ENCODE measurements at places on chromosomes 12 and 14. TPM values are rescaled to one million over a fixed set of nuclear protein-coding genes. Genes with fewer than 3 reads are reported as not detected.

- DNase-seq, result no peak
These were observed 10.4 kb downstream of the SAV1 start for GRCh38 chr14:50657753-50658152.

DNA sequence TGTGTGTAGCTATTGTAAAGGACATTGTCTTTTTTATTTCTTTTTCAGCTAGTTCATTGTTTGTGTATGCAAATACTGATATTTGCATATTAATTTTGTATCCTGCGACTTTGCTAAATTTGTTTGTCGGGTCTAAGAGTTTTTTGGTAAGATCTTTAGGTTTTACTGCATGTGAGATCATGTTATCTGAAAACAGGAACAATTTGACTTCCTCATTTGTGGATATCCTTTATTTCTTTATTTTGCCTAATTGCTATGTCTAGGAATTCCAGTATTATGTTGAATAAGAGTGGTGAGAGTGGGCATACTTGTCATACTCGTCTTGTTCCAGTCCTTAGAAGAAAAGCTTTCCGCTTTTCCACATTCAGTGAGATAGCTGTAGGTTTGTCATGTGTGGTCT is 28.8 kb downstream of the SIX4 start:
- no peak for DNase-seq

DNA sequence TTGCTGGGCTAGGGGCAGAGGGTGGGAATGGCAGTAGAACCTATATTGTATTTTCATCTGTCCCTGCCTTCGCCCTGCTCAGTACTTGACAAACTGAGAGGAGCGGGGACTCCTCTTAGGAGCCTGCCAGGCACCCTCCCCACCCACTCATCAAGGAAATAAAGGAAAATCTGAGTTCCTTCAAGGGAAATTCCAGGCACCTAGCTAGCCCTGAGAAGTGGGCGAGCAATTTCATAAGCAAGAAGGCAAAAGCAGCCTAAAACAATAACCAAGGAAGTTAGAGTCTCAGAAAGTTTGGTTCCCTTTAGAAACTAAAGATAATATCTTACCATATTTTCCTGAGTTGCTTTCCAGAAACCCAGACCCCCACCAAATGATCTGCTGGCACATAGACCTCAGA is 10.6 kb upstream of the PLEKHD1 start:
- no peak for DNase-seq

DNA sequence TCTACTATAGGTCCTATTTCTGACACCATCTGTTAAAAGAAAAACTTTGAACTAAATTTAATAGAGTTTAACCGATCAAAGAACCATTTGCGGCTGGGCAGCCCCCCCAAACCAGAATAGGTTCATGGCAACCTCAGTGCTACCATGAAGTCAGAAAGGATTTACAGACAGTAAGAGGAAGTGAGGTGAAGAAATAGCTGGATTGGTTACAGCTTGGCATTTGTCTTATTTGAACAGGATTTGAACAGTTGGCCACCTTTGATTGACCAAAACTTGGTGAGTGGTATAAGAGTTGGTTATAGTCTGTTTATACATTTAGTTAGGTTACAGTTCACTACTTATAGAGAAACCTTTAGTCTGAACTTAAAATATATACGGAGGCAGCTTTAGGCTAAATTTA is 88.9 kb downstream of the TXNDC16 start:
- no peak for DNase-seq

DNA sequence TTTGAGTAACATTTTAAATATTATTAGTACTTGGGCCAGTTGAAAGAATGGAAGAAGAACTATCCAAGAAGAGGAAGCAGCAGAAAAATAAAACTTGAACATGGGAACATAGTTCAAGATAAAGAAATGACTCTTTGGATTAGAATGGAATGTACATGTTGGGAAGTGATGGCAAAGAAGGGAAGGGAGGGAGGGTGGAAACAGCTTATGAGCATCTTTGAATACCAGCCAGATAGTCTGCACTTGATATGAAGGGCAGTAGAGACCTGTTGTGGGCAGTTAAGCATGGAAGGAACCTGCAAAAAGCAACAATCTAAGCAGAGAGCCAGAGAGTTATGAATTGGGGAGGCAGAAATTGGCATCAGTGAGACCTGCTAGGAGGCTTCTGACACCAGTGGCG is 10.0 kb upstream of the IL22 start:
- DNase-seq, result no peak

- no peak for DNase-seq
These were observed 2.4 kb upstream of the SRP54 start for GRCh38 chr14:34980337-34980900.

- no peak for DNase-seq
These were observed 47.3 kb upstream of the LRIG3 start for GRCh38 chr12:58967561-58967960.

- no peak for DNase-seq
These were observed 46.7 kb upstream of the BCL7A start for GRCh38 chr12:121975021-121975420.

- DNase-seq, result no peak
These were observed 854.0 kb upstream of the SEL1L start for GRCh38 chr14:82387699-82388098.

GRCh38 chr12:27922531-27923139 is 49.9 kb downstream of the PTHLH start:
- no peak for DNase-seq

GRCh38 chr12:120254809-120255208 is 10.7 kb downstream of the PXN start:
- DNase-seq, result no peak

GRCh38 chr12:98402091-98402490 is 113.3 kb upstream of the TMPO start:
- DNase-seq, result no peak

GRCh38 chr14:59208954-59209353 is 20.5 kb downstream of the DAAM1 start:
- no peak for DNase-seq

GRCh38 chr14:95432144-95433093 is 84.0 kb downstream of the SYNE3 start:
- DNase-seq, result peak; percentile 58

DNA sequence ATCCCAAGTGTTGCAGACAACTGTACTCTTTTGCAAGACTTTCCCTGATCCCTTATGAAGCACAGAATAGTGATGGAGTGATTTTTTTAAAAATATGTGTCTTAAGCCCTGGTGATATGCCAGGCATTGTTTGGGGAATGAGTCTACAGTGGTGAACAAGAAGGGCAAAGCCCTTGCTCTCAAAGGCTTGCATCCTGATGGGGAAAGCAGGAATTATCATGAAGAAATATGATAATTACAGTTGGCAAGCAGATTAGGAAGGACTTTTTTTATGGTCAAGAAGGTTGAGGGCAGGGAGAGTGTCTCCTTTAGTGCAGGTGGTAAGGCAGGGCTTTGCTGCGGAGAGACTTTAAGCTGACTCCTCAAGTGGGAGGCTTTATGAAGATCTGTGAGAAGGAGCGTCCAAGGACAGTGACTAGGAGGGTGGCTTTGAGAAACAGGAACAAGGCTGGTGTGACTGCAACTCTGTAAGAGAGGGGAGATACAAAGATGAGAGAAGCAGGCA is 100.2 kb downstream of the SYNE2 start:
- no peak for DNase-seq

DNA sequence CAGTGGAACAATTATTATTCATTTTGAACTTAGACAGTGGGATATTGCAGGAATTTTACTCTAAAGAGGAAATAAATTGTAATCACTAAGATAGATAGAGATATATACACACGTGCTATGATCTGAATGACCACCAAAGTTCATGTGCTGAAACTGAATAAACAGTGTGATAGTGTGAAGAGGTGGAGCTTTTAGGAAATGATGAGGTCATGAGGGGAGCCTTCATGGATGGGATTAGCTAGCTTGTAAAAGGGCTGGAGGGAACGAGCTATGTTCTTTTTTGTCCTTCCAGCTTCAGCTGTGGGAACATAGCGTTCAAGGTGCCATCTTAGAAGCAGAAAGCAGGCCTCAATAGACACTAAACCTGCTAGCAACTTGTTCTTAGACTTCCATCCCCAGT is 191.5 kb upstream of the LRIG3 start:
- no peak for DNase-seq

DNA sequence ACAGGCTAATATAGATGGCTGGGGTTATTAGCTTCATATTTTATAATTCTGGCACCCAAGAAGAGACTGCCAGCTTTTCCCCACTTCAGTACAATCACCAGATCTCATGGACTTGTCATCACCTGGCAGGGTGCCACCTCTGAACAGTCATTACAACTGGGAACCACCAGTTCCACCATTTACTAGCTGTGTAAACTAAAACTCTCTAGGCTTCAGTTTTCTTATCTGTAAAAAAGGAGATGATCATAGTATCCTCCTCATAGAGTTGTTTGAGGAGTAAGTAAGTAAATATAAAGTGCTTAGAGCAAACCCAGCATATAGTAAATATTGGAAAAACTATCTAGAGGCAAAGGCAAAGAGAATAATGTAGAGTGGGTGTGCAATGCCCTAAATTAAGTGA is 19.3 kb downstream of the CPNE8 start:
- DNase-seq, result peak; percentile 87

DNA sequence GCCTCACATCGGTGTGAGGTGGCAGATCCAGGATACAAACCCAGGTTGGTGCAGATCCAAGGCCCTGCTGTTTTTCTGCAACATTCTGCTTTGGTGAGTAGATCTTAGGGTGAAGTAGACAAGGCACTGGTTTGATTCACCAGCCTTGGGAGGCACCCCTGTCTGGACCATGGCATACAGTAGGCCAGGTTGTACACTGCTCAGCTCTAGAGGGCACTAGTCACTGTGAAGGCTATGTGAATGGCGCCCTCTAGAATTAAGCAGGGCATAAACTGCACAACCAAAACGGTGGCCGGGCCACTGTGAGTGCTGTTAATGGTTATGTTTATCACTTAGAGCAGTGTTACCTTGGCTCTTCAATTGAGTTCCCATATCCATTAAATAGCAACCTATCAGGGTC is 280.6 kb upstream of the PWP1 start:
- no peak for DNase-seq

GRCh38 chr12:117489671-117490070 is 128.2 kb upstream of the NOS1 start:
- DNase-seq, result no peak

- DNase-seq, result no peak
These were observed 39.3 kb downstream of the LRTM2 start for GRCh38 chr12:1859643-1860042.

GRCh38 chr12:23014749-23015148 is 389.8 kb downstream of the ETNK1 start:
- DNase-seq, result no peak

DNA sequence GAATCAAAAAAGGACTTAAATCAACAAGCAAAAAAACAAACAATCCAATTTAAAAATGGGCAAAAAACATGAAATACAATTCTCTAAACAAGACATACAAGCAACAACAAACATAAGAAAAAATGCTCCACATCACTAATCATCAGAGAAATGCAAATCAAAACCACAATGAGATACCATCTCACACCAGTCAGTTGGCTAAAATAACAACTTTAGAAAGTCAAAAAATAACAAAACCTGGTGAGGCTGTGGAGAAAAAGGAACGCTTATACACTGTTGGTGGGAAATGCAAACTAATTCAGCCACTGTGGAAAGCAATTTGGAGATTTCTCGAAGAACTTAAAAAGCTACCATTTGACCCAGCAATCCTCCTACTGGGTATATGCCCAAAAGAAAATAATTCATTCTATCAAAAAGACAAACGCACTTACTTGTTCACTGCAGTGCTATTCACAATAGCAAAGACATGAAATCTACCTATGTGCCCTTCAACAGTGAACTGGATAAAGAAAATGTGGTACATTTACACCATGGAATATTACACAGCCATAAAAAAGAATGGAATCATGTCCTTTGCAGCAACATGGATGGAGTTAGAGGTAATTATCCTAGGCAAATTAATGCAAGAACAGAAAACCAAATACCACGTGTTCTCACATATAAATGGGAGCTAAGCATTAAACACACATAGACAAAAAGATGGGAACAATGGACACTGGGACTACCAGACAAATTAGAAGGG is 26.9 kb downstream of the PRKD1 start:
- no peak for DNase-seq

GRCh38 chr12:96424601-96425000 is 24.4 kb upstream of the CDK17 start:
- DNase-seq, result no peak

DNA sequence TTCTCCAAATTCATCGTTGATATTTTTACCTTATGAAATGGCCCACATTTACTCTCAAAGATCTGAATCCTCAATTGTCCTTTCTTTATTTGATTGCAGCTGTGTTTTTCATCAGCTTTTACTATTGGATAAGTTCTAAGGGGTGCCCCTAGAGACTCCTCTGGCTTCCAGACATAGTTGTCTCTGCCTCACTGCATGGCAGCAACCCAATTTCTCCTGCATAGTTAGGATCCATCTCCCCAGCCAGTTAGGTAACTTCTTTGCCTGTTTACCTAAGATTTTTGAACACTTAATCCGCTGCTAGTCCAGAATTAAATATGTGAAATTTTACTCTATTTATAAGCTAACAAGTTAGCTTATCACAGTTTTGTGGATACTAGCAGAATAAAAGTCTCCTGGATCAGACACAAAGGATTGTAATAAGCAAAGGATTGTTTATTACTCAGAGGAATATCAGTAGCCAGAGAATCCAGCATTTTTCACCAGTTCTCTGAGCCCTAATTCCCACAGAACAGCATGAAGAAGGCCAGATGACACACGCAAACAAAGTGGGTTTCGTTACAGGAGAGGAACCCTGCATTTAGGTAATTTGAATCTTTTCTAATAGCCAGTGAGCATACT is 101.1 kb downstream of the BBS10 start:
- no peak for DNase-seq

DNA sequence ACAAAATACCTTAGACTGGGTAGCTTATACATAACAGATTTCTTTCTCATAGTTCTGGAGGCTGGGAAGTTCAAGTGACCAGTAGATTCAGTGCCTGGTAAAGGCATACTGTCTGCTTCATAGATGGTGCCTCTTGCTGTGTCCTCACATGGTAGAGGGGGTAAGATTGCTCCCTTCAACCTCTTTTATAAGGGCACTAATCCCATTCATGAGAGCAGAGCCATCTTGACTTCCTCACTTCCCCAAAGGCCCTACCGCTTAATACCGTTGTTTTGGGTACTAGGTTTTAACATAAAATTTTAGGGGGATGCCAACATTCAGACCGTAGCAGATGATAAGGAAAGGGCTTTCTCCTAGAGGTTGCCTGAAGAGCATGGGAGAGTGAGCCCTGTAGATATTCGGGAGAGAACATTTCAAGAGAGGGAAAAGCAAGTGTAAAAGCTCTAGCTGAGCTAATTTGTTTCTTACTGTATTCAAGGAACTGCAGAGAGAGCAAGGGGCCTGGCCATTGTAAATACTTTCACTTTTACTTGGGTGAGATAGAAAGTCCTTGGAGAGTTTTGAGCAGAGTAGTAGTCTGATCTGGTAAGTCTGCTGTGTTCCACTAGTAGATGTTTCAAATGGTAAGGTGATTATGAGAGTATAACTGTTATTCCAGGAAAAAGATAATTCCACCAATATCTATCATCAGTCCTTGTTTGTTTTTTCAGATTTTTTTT is 27.3 kb downstream of the FRS2 start:
- no peak for DNase-seq

The B4GALNT1 gene
- 0.98 TPM for total RNA-seq

The TOMM20L gene
- total RNA-seq, result 0.73 TPM

The KLRD1 gene
- 0.87 TPM for total RNA-seq

The GYS2 gene
- total RNA-seq, result not detected

The SIX6 gene
- total RNA-seq, result not detected

The OR4N2 gene
- total RNA-seq, result not detected

The ERP27 gene
- 1.0 TPM for total RNA-seq

The CMTM5 gene
- total RNA-seq, result not detected

The SLC10A1 gene
- not detected for total RNA-seq

The TAS2R9 gene
- not detected for total RNA-seq

The RHOJ gene
- 4.8 TPM for total RNA-seq

The CLEC1B gene
- not detected for total RNA-seq

The CLEC7A gene
- 4.5 TPM for total RNA-seq

Measured in left colon (tissue), 2 donors.